GM10248 (cell line): ENCODE measurements at places on chromosomes 1 and 21.

DNA sequence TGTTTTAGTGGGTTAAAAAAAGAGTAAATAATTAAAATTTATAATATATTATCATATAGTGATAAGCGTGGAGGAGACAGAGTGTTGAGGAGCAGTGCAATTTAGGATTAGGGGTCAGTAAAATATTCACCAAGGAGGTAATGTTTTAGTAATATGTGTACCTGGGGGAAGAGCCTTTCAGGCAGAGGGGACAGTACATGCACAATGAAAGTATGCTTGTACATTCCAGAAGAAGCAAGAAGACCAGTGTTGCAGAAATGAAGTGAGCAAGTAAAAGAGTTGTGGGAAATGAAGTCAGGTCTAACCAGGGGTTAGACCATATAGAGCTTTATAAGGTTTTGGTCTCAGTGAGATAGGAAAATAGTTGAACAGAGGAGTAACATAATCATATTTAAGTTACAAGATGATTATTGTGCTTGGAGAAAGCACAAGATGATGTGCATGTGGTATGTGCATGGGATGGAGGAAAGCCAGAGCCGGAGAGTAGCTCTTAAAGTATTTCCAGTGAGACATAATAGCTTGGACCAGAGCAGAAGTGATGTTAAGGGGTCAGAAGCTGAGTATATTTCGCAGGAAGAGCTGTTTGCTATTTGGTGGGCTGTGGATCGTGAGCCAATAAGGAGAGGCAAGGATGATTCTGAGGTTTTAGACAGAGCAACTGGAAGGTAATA lies 44.8 kb downstream of the SNX7 start:
- no peak for DNase-seq

GRCh38 chr1:83790446-83790845 lies 208.5 kb downstream of the TTLL7 start:
- DNase-seq: no peak

DNA sequence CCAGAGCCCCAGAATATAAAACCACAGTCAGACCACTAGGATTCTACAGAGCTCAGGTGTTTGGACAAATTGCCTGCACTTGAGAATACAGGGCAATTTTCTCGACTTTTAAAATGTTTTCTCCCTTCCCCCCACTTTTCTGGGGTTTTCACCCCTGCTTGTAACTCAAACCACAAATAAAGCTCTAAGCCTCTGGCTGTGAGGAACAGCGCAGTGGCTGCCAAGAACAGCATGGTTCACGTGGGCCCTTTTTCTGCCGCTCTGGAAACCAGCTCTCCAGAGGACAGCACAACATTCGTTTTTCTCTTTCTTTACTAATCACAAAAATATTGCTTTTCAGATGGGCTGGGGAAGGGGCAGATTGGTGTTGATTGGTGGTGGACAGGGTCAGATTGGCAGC lies 102.2 kb upstream of the JUN start:
- no peak for DNase-seq

DNA sequence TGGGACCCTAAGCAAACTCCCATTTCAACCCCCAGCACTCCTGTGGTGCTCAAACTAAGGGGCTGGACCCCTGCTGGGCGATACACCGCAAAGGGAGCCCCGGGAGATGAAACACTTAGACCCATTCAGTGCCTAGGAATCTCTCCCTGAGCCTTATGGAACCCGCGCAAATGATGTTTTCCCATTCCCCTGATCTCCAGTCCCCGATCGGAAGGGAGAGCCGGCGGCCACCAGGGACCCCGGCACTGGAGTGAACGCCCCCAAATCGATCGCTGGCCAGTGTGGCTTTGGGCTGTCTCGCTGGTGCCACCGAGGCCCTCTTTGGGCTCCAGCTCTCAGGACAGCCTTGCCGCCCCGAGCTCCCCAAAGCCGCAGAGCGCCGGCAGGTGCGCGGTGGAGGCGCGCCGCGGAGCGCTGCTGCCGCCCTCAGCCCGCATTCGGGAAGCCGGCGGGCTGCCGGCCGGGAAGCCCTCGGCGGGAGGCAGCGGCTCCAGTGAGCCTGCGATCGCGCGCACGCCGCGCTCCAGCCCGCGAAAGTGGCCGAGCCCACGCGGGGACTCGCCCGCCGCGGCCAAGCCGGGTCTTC lies 1.1 kb downstream of the PLXNA2 start:
- DNase-seq: no peak

DNA sequence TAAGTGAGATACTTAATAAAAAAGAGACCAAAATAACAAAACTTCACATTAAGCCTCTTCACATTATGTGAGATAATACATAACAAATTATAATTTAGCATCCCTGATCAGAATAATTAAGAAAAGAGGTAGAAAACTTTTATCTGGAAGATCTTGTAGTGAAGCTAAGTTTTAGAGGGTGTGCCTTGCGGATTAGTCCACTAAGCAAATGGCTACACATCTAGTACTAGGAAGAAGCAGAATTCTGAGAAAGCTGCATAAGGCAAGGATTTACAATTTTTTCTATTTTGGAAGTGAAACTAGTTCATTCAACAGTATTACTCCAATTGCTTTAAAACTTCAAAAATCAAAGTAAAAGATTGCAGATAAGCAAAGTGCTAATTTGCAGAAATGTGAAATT lies 3.5 kb downstream of the YOD1 start:
- DNase-seq: no peak

DNA sequence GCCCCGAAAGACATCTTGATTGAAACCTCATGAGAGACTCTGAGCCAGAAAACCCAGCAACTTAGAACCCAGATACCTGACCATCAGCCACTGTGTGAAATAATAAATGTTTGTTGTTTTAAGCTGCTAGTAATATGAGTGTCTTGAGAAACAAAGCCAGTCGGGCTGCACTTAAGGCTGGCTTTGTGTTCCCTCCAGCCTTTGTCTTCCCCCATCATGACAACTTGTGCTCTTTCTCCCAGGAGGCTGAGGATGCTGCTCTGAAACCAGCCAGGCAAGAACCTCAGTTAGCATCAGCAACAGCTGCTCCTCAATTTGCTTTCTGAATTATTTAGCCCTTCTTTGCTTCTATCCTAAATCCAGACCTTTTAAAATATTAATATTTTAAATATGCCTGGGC lies 78.2 kb downstream of the SLC16A1 start:
- DNase-seq: no peak

- no peak for DNase-seq
Measured at GRCh38 chr21:35195232-35195631, 146.1 kb upstream of the RUNX1 start.

GRCh38 chr1:84771895-84772294 lies 81.6 kb upstream of the SSX2IP start:
- no peak for DNase-seq

DNA sequence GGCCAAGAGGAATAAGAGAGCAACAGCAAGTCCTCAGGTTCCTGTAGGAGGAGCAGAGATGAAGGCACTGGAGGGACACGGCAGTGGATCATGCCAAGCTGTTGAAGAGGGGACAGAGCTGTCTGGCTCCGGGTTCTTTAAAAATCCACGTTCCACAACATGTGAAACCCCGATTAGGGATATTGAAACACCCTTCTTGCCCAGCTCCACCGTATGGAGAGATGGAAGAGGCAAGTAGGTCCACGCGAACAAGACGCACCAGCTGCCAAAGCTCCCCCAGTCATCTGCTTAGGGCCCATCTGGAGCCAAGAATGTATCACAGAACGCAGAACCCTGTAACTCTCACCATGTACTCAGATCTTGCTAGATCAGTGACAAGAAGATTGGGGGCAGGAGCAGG lies 3.9 kb downstream of the C1orf198 start:
- DNase-seq: no peak

DNA sequence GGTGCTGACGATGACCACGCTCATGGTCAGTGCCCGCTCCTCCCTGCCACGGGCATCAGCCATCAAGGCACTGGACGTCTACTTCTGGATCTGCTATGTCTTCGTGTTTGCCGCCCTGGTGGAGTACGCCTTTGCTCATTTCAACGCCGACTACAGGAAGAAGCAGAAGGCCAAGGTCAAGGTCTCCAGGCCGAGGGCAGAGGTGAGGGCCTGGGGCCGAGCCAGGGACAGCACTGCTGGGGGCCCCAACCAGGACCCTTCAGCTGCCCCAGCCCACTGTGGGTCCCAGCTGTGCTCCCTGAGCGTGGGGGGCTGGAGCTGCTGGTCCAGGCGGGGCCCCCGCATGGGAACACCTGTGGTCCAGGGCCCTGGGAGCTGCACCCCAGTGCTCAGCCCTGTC lies 10.4 kb downstream of the GABRD start:
- no peak for DNase-seq

GRCh38 chr1:220685879-220686278 lies 4.3 kb upstream of the C1orf115 start:
- DNase-seq: no peak

DNA sequence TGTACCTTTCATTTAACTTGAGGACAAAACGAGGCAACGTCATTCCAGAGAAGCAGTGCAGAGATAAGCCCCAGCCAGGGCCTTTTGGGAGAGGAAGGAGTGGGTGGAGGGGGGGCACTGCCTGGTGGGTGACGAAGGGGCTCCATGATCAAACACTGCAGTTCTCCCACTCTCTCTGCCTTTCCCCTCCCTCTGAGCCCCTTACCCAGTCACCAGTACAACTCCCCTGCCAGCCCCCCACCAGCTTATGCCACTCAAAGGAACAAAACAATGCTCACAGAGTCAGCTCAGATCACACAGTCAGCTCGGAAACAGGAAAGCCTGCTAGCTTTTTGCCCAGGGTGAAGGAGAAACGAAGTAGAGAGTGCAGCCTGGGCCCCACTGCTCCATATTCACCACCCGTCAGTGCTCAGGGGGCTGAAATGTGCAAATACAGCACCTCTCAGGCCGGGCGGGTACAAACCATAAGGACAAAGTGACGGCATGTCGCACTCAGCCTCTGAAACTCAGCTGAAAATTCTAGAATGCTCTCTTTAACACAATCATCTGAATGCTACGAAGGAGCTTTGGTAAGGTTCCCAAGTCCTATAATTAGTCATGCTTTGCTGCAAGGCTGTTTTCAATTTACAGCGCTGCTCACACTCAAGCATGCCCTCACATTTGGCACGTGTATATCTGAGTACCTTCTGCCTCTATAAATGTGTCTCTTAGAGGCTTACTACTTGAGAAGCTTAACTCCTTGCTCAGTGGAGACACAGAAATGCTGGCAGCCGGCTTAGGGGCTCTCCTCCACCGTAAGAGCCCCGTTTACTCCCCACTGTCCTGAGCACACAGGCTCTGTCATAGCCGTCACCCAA lies 65.8 kb upstream of the RAB4A start:
- DNase-seq: no peak

- DNase-seq: no peak
Measured at GRCh38 chr1:59673573-59674450, 140.9 kb upstream of the HOOK1 start.

- no peak for DNase-seq
Measured at GRCh38 chr1:248810727-248811513, 14.8 kb downstream of the SH3BP5L start.

DNA sequence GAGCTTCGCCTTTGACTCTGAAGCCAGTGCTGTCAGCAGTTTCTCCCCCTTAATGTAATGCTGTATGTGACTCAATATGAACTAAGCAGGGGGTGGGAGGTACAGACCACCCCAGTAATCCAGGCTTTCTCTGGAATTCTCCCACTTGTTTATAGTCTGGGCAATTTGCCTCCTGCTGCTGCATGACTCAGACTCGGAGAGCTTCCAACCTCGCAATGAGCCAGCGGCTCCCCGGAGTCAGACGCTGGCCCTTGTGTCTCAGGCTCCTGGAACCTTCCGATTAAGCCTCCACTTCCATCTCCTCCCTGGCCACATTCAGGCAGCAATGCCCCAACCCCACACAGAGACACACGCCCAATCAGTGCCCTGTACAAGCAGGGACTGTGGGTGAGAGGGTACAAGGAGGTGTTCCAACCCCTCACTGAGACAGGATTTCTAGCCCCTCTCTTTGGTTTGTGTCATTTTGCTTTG lies 471.7 kb upstream of the VAMP3 start:
- no peak for DNase-seq

- DNase-seq: no peak
Measured at GRCh38 chr21:21000591-21001175, 2.5 kb downstream of the NCAM2 start.

- no peak for DNase-seq
Measured at GRCh38 chr1:162712317-162713029, 78.0 kb upstream of the HSD17B7 start.

DNA sequence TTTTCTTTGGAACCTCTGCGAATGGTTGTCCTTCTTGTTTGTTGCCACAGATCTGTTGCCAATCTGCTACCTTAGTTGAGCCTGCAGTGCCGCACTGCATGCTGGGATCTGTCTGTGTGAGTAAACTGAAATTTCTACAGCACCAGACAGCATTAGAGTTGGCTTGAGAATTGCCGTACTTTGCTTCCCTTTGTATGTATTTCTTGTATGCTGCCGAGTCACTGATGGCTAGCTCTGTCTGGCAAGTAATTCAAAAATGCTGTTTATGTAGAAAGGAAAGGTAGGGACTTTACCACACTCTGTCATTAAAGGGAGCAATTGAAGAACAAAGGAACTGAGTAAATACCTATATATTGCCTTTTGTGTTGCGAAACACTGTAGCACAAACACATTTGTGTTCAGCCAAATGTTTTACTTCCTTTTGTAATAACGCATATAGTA lies 857.4 kb downstream of the USP25 start:
- DNase-seq: no peak

GRCh38 chr21:42276076-42276475 lies 39.1 kb downstream of the TFF3 start:
- DNase-seq: no peak

DNA sequence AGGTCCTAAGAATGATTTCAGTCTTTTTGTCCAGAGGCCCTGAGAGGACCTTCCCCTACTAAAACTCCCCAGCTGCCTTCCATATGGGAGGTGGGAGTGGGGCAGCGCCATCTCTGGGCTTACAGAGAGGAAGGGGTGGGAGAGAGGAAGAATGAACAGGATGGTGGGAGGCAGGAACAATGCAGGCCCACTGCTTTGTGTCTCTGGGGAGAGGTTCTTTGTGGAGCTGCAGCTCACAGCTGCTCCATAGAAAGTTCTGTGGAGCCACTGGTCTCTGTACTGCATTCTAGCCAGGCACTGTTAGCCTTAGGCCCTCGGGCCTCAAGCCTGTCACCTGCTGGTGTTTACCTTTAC lies 43.6 kb upstream of the A3GALT2 start:
- DNase-seq: no peak

- no peak for DNase-seq
Measured at GRCh38 chr1:157161901-157162300, 23.7 kb upstream of the ETV3 start.

GRCh38 chr1:112544011-112544688 lies 35.4 kb downstream of the WNT2B start:
- DNase-seq: no peak
